ENCODE measurements at places on chromosomes 2 and 18.

DNA sequence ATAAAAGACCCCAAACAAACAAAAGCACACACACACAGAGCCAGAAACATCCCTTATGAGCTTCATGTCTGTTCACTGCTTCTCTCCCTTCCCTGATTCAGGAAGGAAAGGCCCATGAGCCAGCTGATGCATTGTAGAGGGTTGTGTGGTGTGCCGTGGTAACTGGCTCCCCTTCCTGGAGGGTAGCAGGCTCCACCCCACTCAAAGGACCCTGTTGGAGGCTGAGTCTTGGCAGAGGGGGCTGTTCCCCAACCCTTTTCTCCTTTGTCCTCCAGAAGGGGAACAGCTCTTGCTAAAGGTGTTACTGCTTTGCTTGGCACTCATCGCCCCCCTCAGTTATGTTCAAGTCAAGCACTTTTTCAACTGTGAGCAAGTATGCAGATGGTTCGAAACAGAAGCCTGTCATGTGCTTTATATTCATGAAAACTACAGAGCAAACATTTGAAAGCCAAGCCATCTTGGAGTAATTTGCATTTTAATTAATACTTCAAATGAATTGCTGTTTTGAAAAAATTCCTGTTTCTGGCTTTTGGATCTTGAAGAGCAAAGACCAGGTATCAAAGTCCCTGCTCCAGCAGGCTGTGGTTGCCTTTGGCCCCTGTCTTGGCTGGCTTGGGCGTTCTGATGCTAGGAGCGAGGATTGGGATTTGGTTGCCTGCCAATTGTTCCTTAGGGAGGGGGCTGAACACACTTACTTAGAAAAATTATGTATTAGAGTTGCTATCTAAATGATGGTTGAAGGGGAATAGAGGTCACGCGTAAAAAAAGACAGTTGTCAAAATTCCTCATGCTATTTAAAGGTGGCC lies 267.8 kb downstream of the TSN start:
- no peak for DNase-seq

DNA sequence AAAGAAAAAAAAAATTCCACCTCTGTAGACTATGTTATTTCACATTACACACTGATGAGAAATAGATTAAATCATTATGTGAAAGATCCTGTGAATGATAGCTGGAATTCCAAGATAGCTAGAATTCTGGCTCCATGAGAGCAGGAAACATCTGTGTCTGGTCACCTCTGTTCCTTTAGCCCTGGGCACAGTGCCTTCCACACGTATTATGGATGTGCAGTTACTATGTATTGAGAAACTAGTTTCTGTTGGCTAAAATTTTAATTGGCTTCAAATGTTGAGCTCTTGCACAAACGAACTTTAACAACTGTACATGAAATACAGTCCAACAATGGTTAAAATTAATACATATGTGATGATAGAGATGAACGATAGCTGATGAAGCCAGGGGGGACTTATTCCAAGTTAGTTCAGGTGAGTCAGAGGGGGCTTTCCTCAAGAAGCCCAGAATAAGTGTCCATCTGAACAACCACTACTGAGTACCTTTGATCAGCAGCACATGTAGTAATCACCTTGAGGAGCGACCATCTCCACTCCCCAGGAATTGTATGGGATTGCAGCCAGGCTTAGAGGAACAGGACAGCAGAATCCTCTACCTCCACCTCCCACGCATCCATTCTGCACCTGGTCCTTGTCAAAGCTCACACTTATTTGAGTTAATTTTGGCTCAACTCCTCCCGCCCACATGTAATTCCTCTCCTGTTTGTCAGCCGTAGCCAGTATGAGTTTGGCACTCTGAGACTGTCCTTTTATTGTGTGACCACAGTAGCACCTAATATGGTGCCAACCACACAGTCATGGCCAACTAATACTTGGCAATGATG lies 68.6 kb downstream of the NABP1 start:
- no peak for DNase-seq

GRCh38 chr18:38759457-38759856 lies 1193.9 kb upstream of the CELF4 start:
- no peak for DNase-seq

- no peak for DNase-seq
These were observed 189.4 kb upstream of the ARL4C start for GRCh38 chr2:234686088-234686890.

Measured in stimulated activated CD8-positive, alpha-beta memory T cell treated with anti-CD3 and anti-CD28 coated beads, Interleukin-12 subunit alpha, Interleukin-12 subunit beta, amount 100 ng/mL, for 1 hour (primary cell).